ENCODE measurements at places on chromosomes 5 and 9.

- DNase-seq = no peak
Observed at GRCh38 chr5:56561455-56561854, 253.9 kb upstream of the MAP3K1 start.

GRCh38 chr9:134333234-134333873 is 7.1 kb downstream of the RXRA start:
- no peak for DNase-seq

DNA sequence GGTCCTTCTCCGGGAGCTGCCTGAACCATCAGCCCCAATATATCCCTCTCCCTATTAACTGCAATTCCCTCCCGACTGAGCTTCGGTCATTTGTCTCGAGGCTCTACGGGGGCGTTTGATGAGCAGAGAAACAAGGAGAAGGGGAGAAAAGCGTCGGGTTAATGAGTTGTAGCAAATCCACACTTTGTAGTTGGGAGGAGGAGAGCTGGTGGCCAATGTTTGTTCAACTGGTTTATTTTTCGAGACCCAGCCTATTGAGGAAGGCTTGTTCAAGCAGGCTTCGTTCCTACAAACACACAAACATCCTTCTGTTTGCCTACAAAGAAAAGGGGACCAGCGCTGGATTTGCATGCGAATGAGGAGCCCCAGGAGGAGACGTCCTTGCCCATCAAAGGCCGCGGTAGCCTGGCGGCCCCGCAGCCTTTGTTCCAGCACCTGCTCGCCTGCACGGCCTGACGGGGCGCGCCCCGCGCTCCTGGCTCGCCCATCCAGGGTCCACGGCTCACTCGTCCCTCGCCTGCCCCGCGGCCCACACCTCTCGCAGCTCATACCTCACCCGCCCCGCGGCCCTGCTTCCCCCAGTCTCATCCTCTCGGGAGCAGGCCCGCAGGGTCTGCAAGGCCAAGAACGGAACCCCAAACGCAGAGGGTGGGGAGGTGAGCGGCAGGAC is 4.6 kb downstream of the FOXD1 start:
- DNase-seq = no peak

- DNase-seq = no peak
Observed at GRCh38 chr5:157669701-157670097, 1.6 kb upstream of the C5orf52 start.

GRCh38 chr9:77779010-77779409 is 130.9 kb upstream of the GNA14 start:
- DNase-seq = no peak

GRCh38 chr9:12640016-12640587 is 53.1 kb upstream of the TYRP1 start:
- DNase-seq = no peak

DNA sequence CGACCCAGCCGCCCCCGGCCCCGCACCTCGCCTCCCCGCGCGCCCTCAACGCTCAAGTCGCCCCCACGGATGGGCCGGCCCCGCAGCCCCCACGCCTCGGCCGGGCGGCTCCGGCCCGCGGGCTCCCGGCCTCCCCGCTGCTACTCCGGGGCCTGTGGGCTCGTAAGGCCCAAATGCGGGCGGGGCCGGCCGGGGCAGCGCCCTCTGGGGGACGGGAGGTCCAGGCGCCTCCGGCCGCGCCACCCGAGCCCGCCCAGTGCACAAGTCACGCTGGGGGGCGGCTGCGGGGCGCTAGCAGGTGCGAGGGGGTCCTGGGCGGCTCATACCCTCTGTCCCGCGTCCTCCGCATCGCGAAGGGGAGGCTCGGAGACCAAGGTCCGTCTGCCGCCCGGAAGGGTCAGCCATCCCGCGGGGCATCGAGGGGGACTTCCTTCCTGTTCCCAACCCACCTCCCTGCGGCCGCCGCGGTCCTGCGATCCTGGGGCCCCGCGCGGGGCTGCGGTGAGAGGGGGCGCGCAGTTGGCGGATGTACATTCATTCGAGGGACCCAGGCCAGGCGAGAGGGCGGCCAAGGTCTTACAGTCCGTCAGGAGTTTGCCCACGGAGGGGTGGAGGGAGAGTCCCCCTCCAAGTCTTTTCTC is at the start of gene CIZ1:
Gene CIZ1, minus strand, starts transcription at position 167 of the 641 bp plus-strand sequence. CDS start 715 bp downstream, outside the sequence.
- DNase-seq = peak; percentile 69

GRCh38 chr9:128370367-128370751 is 815 bp upstream of the URM1 start:
- no peak for DNase-seq

DNA sequence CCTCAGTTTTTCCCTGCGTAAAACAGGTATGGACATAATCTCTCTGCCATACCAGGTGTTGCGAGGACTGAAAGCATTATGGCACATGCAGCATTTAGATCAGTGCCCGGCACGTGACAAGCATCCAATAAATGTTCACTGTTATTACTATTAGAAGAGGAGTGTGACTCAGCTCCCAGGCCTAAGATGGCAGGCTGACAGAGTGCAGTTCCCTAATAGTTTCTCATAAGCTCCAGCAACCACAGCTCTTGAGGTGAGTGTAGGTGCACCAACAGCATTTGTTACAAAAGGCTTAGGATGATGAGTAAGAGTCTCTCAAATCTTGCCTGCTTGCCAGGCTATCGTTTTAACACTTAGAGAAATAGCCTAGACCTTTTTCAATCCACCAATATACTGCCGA is 28.9 kb upstream of the GLIS3 start:
- DNase-seq = no peak

GRCh38 chr5:80324912-80325311 is 5.1 kb downstream of the SPZ1 start:
- no peak for DNase-seq

- no peak for DNase-seq
Observed at GRCh38 chr9:81312346-81312745, 377.0 kb downstream of the TLE1 start.

GRCh38 chr9:137492464-137493363 is 33.6 kb upstream of the NSMF start:
- DNase-seq = no peak

DNA sequence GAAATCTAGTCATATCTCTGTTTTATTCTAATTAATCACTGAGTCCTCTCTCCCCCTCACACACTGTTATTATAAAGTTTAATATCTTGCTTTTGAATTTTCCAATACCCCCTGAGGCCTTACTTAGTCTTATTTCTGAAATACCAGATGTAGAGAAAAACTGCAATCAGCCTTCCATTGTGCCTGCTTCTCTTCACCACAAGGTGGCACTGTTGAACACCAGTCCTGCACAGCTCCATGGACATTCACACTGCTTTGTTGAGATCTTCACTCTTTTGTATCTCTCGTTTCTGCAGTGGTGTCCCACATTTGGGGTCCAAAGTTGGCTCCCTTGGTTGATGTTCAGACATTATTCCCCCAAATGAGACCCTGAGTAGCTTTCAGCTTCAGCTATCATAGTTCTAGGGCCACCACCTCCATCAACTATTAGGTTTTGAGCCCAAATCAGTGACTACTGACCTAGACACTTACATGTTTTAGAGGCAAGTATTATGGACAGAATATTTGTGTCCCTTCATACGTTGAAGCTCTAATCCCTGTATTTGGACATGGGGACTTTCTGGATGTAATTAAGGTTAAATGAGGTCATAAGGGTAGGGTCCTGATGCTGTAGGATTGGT is 24.3 kb downstream of the BOD1 start:
- DNase-seq = no peak

- DNase-seq = no peak
Observed at GRCh38 chr5:135689506-135689905, 110.7 kb upstream of the CXCL14 start.

DNA sequence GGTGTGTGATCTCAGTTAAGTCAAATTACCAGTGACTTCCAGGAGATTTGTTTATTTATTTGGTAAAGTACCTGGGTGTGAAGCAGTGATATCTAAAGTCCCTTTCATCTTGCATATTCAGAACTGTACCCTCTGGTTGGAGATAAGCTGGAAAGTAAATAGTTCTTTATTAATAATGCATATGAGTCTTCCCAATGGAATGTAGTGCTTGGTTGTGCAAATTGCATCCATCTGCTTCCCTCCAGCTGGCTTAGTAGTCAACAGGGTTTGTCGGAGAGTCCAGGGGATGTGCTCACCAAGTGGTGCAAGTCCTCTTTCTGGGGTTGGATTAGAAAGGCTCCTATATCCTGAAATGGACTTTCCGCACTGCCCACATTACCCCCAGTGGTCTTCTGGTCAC is 42.0 kb downstream of the TRPM3 start:
- no peak for DNase-seq

DNA sequence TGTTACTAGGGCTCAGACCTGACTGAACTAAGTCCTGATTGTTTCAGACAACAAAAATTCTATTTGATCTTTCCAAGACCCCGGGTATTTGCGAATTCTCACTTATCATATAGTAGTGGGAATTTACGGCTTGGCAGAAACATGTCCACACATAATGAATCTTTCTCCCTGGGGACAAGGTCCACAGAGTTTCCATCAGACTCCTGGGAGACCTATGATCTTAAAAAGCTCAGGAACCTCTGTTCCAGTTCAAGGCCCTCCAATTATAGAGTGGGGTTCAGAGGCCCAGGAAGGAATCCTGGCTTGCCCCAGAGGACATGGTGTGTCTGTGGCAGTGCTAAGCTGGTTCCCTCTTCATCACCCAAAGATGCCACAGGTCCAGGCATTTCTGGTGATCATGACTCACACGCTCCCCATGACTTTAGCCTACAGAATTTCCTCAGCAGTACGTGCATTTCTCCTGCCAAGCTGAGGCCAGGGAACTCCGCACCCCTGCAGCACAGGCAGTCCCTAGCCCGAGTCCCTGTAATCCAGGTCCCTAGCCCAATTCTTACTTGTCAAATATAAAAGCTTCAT is 12.6 kb downstream of the RAPGEF1 start:
- no peak for DNase-seq

Data from T-helper 17 cell (primary cell).